SJSA1 (cell line): ENCODE measurements at places on chromosomes 2 and 18. TPM values are rescaled to one million over a fixed set of nuclear protein-coding genes. Genes with fewer than 3 reads are reported as not detected.

DNA sequence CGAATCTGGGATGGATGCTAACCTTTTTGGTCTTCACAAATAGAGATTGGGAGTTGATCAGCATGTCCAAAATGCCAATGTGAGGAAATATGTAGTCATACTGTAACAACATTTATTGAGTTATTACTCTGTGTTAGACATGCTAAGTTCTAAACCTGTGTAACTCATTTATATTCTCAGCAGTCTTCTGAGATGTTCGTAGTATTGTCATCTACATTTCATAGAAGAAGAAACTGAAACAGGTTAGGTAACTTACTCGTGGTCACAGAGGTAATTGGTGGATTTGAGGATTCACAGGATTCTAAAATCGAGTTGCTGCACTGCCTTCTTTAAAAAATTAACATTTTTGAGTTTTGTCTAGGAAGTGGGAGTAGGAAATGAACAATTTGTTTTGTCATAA is 162.1 kb downstream of the UBE2E3 start:
- DNase-seq = no peak

DNA sequence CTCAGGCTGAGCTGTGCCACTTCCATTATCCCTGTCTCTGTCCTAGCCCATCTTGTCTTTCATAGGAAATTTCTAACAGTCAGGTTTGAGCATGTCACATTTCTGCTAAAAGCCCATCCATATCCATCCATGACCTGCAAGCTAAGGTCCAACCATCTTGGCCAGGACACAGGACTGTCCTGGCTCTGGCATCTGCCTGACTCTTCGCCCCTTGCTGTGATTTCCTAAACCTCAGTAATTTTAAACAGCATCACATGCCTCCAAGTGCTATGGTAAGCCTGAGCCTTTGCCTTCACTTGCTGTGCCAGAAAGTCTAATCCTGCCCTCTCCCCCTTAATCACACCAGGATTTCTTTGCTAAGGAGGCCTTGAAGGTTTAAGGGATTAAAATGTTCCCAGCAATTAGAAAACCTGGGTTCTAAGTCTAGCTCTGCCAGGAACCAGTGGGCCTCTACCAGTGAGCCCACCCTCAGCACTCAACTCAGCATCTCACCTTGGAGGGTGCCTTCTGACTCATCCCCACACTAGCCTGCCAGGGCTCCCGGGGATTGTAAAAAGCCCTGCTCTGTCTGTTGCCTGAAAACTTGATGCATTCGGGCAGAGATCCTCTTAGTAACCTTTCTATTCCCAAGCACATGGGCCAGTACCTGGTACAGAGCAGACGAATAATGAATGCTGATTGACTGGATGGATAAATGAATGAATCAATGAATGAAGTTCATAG is 411.0 kb downstream of the LRATD1 start:
- no peak for DNase-seq

DNA sequence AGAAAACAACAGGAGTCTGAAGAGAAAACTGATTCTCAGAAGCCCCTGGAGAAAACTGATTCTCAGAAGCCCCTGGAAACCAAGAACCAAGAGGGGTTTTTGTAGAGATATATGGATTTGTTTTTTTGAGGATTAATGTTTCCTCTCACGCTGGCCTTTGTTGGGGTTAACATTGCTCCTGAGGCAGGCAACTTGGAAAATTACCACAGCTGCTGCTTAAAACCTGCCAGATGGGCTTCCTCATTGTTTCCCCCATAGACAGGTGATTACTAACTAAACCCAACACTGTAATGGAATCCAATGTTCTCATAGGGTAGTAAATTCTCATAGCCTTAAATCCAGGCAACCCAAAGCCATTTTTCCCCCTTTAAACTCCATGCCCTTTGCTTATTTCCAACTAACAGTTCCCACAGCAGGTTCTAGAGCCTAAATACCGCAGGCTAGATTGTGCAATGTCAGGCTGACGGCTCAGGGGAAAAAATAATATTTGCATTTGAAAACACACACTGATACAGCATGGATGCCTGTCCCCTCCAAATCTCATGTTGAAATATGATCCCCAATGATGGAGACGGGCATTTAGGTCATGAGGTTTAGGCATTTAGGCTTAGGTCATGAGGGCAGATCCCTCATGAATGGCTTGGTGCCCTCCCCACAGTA is 272.3 kb upstream of the PKDCC start:
- DNase-seq = no peak

DNA sequence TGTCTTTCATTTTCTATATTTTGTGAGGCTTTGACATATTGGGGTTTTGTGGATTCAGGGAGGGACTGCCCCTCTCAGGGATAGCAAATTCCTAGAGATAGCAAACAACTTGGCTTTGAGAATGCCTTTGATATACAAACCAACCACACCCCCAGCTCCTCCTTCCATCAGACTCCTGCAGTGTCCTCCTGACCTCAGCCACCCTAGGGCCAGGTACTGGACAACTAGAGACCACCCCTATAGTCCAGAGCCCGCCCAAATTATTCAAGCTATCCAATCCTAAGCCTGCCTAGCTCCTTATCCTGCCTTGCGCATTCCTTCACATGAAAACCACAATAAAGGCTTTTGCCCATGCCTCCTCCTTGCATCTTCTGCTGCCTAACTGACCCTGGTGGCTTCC is 22.9 kb upstream of the STAM2 start:
- DNase-seq = no peak

- DNase-seq = no peak
Measured at GRCh38 chr2:176969642-176970359, 242.8 kb upstream of the HNRNPA3 start.

The ITPRIPL1 gene
- total RNA-seq = 0.50 and 0.55 TPM in 2 replicates

GRCh38 chr2:129229196-129229595 is 750.3 kb upstream of the RAB6C start:
- DNase-seq = no peak

The ZNF513 gene
- 7.7 and 13.1 TPM in 2 replicates for total RNA-seq

DNA sequence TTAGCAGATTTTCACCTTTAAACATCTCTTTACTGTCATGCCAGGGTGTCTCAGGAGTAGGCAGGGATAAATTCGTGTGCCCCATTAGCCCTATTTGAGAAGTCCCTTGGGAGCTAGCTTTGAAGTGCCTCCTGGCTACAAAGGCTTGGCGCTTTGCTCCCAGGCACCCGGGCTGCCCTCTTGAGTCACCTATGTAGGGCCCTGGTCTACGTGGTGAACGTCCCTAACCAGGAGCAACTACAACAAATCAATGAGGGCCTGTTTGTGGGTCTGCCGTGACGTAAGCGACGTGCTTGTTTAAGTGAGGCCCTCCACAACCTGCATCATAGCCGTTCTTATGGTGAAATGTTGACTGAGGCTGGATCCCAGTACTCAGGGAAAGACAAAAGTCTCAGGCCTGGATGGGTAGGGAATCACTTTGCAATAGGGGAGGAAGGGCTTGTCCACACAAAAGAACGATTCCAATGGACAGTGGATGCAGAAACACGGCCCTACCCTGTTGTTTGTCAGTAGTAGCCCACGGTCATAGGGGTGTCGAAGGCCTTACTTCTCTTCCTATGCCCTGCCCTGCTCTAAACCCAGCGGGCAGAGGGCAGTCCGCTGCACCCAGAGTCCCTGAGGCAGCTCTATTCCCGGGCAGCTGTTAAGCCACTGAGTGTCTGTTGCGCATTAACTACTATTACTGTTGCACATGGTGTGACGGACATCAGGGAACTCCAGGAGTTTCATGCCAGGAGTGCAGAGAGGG is 93.9 kb downstream of the INHBB start:
- no peak for DNase-seq

DNA sequence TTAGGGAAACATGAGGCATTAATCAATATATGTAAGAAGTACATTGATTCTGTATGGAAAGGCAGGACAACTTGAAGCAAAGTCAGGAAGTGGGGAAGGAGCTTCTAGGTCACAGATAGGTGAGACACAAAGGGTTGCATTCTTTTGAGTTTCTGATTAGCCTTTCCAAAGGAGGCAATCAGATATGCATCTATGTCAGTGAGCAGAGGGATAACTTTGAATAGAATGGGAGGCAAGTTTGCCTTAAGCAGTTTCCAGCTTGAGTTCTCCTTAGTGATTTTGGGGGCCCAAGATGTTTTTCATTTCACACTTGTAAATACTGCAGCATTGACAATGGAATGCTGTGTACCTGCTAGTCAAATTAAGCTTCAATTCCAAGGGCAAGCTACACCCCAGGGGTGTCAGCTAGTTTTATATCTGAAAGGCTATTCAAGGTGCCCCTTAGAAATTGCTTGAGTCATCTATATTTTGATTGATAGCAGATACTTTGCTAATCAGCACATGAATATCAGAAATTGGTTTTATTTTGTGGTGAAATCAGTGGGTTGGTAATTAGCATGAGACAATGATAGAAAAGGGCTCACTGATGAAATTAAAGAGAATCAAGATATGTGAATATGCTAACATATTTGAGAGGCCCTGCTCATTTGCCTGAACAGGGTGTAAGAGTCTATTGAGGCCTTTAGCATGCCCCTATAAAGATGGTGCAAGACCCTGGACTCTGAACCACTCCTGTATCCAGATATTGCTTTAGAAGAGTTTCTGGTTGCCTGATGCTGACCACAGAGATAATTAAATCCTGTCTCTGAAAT is 131.5 kb downstream of the TMEM17 start:
- no peak for DNase-seq

The CNNM3 gene
- total RNA-seq = 3.0 and 5.3 TPM in 2 replicates

The RFX8 gene
- total RNA-seq = 0.68 TPM in 1 of 2 replicates, not detected in the other

DNA sequence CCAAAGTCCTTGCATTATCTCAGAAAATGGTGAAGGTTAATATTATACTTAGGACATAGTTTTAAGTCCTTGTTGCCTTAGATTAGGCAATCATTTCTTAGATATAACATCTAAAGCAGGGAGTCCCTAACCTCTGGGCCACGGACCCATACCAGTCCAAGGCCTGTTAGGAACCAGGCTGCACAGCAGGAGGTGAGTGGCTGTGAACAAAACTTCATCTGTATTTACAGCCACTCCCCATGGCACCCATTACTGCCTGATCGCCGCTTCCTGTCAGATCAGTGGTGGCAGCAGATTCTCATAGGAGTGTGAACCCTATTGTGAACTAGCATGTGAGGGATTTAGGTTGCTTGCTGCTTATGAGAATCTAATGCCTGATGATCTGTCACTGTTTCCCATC is 86.5 kb upstream of the MYO3B start:
- DNase-seq = no peak
